ENCODE measurements at places on chromosomes 5 and 9.

- no peak for DNase-seq
Measured at GRCh38 chr5:94595281-94595840, 23.0 kb downstream of the KIAA0825 start.

- DNase-seq = no peak
Measured at GRCh38 chr5:95743232-95743631, 12.1 kb downstream of the RHOBTB3 start.

DNA sequence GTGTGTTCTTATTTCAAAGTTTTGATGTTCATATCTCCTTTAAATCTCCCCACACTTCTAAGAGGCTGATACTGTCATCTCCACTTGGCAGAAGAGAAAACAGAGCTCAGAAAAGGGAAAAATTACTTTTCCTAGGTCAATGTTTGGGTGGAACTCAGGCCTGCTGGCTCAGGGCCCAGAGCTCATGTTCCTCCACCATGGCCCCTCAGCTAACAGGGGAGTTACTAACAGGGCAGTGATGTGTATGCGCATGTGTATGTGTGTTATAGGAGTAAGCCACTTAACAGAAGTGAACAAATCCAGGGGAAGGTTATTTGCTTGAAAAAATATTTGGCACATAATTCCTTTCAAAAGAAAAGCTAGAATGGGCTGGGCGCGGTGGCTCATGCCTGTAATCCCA is 2.5 kb downstream of the C1QTNF2 start:
- no peak for DNase-seq

DNA sequence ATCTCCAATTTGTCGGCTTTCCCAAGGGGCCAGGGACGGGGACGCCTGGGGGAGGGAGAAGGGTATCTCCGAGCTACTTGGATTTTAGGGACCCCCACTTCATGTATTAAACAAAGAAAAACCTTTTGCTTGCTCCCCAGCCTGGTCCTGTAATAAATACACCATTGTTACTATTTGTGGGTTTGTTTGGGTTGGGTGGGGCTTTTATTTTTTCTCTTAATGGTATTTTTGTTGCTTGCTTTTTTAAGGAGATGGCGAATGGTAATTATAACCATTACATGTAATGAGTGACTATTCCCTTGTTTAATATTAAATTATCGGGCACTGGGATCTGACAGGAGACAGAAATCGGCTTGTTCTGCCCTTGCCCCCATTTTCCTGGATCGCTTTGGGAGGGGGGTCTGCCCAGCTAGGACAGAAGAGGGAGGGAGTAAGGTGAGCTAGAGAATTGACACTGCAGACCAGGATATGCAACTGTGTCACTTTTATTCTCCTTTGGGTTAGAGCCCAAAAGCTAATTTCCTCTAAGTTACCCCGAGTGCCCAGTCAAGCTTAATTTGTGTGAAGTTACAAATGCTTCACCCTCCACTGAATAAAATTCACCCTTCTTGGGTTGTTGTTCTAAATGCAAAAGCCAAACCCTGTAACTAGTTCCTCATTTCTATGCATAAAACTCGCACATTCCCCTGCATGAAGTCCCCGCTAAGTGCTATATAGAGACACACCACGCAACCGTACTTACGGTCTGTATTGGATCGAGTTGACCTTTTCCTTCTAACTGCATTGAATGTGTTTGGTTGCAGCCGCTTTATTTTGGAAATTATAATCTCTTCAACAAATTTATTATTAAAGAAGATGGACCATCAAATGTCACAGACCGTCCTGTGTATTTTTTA is 1.6 kb upstream of the ZNF608 start:
- no peak for DNase-seq

GRCh38 chr5:123090661-123091297 is 1.7 kb downstream of the PRDM6 start:
- no peak for DNase-seq

- DNase-seq = no peak
Measured at GRCh38 chr9:130418776-130419175, 26.0 kb upstream of the ASS1 start.

DNA sequence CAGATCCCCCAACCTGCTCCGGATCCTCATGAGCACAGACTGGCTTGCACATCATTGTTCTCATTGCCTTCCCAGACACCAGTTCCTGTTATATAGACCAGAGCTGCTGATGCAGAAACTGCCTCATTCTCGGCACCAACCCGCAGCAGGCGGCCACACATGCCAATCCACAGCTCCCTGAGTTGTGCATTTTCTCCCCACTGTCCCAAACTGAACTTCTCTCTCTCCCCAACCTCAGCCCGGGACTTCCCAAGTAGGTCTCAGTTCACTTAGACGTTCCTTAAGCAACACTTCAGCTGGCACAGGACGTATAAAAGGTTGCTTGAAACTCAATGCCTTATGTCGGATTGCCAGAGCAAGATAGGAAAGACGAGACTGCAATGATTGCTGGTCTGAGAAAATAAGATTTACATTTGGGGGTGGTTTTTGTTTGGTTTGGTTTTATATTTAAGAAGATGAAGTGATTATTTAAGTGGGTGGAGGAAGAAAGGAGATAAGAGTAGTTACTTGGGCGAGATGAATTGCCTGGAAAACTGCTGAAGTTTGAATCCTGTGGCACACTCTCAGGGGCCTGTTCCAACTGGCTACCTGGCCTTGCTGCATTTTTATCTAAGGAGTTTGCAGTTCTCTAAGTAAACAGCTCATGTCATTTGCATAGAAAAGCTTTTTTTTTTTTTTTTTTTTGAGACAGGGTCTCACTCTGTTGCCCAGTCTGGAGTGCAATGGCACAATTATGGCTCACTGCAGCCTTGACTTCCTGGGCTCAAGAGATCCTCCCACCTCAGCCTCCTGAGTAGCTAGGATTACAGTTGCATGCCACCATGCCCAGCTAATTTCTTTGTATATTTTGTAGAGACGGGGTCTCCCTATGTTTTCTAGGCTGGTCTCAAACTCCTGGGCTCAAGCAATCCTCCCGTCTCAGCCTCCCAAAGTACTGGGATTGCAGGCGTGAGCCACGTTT is 155.4 kb downstream of the GOLPH3 start:
- DNase-seq = no peak

DNA sequence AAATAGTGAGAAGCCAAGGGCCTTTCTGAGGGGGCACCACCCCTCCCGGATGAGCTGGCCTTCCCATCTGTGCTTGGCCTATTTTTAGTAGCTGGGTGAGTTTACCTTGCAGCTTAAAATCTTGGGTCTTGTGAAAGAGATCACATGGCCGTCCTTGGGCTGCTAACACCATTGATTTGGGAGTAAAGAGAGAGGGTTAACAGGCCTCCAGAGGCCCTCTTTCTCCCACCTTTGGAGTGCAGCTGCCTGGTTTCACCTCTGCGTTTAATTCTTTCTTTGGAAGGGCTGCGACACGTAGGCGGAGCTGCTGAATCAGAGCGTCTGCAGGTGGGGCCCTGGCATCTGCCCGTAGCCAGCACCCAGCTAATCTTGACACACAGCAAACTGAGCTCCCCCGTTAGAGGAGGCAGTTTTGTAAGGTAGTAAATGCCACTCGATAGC is 12.8 kb downstream of the OLFM1 start:
- no peak for DNase-seq

- no peak for DNase-seq
Measured at GRCh38 chr5:128483738-128484137, 54.3 kb downstream of the FBN2 start.

DNA sequence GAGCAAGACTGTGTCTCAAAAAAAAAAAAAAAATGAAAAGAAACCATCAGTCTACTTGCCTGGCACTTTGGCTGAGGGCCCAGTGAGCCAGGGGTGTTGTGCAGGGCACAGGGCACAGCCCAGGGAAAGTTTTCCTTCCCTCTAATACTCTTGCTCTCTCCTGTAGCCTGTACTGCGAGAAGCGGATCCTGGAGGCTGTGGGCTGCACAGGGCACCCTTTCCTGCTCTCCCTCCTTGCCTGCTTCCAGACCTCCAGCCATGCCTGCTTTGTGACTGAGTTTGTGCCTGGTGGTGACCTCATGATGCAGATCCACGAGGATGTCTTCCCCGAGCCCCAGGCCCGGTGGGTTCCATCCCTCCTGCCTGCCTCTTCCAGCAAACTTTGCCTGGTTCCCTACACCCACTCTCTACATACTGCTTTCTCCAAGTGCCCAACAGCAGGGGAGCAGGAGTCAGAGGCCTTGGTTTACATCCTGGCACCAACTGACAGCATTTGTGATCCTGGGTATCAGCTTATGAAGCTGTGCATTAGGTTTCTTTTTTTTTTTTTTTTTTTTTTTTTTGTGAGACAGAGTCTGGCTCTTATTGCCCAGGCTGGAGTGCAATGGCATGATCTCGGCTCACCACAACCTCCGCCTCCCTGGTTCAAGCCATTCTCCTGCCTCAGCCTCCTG is 7.2 kb downstream of the ZDHHC12 start:
- DNase-seq = no peak

GRCh38 chr9:35112257-35113020 is 3.2 kb downstream of the ATOSB start:
- DNase-seq = no peak

All from stimulated activated CD8-positive, alpha-beta memory T cell treated with anti-CD3 and anti-CD28 coated beads, Interleukin-12 subunit alpha, Interleukin-12 subunit beta, amount 100 ng/mL, for 4 hours (primary cell).